CD4-positive, alpha-beta T cell treated with Interleukin-21 for 1 hour (primary cell): ENCODE measurements at places on chromosomes 1 and 21.

DNA sequence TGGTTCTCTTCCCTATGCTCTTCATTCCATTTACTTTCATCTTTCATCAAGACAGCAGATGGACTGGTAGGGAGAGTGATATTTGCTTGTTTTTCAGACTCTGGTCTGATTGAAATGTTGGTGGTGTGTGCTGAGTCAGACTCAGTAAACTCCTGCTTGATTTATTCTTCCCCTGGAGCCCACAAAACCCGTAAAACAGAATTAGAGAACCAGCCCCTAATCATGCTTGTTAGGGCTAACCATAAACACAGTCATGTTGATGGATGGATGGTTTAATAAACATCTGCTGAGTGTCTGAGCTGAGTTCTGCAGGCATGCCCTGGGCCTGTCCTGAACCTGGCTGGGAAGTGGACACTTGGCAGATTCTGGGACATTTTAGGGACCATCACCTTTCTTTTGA, 24.8 kb downstream of the NOS1AP start:
- no peak for DNase-seq

GRCh38 chr1:231523816-231524215, 4.7 kb upstream of the TSNAX start:
- DNase-seq, result no peak

GRCh38 chr1:25030674-25031589, 100.9 kb upstream of the RUNX3 start:
- DNase-seq, result peak; percentile 74

GRCh38 chr1:225881081-225881958, 860 bp downstream of the TMEM63A start:
- peak; percentile 57 for DNase-seq

DNA sequence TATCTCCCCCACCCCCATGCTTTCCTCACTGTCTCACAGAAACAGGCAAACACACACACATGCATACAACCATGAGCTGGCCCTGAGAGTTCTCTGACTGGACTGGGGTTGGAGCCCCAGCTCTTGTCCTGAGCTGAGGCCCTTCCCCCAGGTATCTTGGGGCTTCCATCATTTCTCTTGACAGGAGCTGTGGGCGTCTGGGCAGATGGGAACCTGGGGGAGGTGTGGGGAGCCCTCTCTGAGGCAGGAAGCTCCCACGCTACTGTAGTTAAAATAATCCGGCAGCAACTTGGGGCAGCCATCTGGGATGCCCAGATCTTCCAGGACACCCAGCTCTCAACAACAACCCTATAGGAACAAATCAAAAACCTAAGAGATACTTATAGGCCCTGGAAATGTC, 2.7 kb upstream of the KIF21B start:
- DNase-seq, result no peak

GRCh38 chr1:35573198-35574124, at the start of gene TFAP2E:
TSS of gene TFAP2E (plus strand) at chr1:35573314. CDS start at chr1:35573578, 264 bp downstream.
- DNase-seq, result no peak

DNA sequence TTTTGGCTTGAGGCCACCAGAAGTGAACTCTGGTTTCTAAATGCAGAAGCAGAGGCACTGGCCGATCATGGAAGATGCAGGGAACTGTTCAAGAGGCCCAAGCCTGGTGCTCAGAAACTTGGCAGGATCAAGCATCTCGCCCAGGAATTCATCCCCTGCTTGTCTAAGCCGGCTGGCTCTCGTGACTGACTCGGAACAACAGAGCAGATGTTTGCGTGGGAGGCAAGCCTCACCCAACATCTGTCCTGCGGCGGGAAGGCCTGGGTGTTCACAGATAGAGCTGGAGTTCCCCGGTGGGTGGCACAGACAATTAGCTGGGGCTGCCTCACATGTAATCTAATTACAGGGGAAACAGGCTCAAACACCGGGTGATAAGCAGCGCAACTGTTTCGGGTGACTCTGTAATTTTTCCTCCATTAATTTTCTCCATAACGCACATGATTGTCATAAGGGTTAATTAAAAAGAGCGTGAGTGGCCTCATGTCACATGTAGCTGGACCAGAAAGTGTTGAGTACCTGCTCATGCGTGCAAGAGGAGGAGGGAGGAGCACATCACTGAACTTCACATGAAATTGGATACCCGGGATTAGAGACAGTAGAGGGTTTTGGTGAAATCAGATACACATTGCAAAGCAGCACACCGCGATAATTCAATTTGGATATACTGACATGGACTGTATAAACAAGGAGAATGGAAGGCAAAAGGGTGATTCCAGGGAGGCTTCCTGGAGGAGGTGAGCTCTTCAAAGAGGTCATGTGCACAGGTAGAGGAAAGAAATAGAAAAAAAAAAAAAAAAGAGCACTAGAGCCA, 180.0 kb downstream of the ETS2 start:
- peak; percentile 11 for DNase-seq

DNA sequence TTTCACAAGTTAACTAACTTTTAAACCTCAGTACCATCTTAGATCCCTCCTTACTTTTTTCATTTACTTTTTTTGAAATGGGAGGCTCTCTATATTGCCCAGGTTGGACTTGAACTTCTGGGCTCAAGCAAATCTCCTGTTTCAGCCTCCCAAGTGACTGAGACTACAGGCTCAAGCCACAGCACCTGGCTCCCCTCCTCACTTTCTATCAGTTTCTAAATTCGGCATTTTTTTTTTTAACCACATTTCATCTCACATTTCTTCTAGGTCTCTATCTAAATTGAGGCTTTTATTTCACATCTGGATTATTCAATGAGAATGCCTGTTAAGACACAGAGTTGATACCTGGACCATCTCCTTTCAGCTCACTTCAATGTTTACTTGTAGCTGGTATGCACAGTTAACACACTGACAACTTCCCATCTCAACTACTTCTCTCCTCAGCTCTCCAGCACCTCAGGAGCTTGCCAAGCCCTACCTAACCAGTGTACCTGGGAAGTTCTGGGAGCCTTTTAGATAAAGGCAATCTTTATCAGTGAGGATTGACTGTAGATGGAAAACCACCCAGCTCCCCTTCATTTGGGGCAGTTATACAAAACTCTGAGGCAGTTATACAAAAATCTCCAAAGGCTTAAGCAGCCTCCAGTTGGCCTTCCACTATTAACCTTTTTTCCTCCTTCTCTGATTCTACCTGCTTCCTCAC, 3.4 kb downstream of the USP33 start:
- no peak for DNase-seq

- DNase-seq, result no peak
Observed at GRCh38 chr1:201517631-201518030, 10.7 kb upstream of the CSRP1 start.

DNA sequence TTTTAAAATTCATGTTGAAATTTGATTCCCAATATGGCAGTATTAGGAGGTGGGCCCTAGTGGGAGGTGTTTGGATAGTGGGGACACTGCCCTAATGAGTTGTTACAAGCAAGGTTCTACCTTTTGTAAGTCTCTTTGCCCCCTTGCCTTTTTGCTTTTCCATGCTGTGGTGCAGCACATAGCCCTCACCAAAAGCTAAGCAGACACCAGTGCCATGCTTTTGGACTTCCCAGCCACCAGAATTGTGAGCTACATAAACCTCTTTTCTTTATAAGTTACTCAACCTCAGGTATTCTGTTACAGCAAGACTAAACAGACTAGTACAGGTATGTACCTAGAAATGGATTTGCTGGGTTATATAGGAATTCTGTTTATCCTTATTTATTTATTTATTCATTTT, 13.7 kb downstream of the ZMYM4 start:
- no peak for DNase-seq

- peak; percentile 28 for DNase-seq
Observed at GRCh38 chr21:41366522-41367151, 4.8 kb downstream of the MX2 start.

DNA sequence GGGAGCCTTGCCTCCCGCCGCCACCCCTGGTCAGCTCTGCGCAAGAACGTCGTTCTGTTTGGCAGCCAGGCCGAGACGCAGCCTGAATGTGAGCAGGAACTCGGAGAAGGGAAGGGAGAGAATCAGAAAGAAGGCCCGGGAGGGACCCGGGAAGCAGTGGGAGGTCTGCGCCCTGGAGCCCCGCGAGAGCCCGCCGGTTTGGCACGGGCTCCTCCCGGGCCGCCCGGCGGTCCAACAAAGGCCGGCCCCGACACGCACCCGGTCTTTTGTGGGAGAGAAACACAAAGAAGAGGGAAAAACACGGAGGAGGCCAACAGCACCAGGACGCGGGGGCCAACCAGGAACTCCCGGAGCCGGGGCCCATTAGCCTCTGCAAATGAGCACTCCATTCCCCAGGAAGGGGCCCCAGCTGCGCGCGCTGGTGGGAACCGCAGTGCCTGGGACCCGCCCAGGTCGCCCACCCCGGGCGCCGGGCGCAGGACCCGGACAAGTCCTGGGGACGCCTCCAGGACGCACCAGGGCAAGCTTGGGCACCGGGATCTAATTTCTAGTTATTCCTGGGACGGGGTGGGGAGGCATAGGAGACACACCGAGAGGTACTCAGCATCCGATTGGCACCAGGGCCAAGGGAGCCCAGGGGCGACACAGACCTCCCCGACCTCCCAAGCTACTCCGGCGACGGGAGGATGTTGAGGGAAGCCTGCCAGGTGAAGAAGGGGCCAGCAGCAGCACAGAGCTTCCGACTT, 2.7 kb upstream of the OLIG2 start:
- no peak for DNase-seq

DNA sequence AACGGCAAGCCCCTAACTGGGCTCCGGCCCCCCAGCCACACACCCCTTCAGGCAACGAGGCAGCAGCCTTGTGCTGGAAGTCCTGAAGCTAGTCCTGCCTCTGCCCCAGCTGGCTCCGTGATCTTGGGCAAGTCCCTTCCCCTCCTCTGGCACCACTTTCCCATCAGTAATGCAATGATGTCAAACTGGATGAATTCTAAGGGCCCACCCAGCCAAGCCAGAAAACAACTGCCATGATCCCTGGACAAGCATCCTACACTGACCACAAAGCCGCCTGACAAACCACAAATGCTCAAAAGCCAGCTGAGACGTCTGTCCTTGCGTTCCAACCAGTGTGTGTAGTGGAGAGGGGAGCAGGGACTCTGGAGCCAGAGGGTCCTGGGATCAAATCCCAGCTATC, 26.8 kb downstream of the IFFO2 start:
- no peak for DNase-seq

DNA sequence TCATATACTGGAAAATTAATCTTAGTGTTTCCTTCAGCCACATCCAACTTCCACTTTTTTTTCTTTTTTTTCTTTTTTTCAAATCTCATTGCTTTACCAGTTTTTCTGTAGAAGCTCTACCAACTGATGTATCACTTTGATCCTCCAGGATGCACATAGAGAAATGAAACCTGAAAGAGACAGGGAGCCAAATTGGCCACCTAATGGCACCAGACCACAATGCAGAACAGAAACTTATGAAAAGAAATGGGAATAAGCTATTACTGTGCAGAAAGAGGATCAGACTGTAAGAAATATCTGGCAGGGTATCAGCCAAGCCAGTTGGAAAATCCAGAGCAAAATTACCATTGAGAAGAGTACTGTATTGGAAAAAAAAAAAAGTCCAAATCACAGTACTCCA, 1514.2 kb downstream of the MRPL39 start:
- no peak for DNase-seq

- no peak for DNase-seq
Observed at GRCh38 chr1:32172621-32173245, 6.7 kb upstream of the TXLNA start.

- no peak for DNase-seq
Observed at GRCh38 chr21:42129300-42130266, 58.5 kb downstream of the UMODL1 start.

DNA sequence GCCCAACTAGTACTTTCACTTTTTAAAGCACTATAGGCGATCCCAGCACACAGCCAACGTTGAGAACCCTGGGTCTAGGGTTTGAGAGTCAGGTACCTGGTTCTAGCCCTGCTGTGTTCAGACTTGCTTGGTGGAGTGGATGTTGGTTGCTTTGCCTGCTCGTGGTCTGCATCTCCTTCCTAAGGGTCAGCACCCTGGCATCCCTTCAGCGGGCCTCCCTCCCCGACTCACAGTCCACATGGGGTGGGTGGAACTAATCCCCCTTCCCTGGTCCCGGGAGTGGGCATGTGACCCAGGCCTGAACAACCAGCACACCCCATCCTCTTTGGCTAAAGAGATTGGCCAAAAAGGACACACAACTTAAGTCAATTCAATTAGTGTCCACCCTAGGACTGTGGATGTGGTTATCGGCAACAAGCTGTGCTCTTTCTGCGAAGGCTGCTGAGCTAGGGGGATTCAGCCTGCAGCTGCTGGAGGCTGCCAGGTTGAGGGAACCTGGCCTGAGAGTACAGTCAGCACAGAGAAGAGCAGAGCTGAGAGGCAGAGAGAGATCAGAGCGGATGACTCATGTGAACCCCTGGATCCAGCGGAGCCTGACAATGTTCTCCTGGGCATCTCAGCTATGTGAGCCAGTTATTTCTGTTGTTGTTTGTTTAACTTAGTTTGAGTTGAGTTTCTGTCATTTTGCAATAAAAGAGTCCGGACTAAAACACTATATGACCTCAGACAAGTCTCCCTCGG, 138.9 kb downstream of the ACTL8 start:
- no peak for DNase-seq

DNA sequence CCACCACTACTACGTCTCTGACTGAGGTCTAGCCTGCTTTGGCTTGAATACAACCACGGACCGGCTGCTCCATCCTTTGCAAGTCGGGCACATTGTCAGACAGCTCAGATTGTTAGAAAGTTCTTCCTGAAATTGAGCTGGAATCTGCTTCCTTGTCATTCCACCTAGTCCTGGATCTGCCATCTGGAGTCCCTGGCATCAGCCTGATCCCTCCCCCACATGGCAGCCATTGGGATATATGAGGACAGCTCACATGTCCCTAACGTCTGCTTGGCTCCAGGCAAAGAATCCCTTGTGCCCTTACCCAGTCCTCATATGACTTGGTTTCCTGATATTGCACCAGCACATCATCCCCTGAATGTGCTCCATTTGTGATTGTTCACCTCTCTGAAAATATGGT, 56.3 kb upstream of the SYT6 start:
- no peak for DNase-seq

- peak; percentile 9 for DNase-seq
Observed at GRCh38 chr1:6235296-6235677, 477 bp downstream of the ICMT start.

DNA sequence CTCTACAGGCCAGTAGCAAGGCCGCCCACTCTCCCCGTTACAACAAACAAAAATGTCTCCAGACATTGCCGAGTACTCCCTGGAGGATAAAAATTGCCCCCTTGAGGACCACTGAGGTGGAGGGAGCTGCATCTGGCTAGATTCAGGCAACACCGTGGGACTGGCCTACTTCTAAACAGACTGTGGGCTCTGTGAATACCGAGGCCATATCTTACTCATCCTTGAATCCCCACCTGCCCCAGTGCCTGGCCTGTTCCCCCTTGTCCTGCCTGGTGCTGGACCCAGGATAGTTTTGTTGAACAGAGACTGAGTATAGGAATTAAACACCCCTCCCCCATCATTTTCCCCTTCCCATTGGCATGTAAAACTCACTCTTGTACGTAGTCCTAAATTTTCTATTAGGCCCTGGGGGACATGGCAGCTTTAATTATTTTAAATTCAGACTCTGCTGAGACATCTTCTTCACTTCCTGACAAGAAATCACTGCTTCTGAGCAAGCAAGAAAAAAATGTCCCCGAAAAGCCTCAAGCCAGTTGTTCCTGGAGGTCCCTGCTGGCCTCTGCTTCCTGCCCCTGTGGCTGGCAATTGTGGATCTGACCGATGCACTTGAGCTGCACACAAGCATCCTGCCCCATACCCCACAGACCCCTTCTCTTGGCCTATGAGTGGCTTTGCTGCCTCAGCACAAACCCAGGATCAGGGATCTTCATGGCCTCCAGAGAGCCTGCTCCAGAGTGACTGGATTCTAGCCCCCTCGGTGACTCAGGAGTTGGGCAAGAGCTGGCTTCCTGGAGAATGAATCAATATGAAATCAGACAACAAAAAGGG, 111.0 kb downstream of the ACTL8 start:
- DNase-seq, result no peak
